ENCODE measurements at places on chromosomes 1 and 21.

DNA sequence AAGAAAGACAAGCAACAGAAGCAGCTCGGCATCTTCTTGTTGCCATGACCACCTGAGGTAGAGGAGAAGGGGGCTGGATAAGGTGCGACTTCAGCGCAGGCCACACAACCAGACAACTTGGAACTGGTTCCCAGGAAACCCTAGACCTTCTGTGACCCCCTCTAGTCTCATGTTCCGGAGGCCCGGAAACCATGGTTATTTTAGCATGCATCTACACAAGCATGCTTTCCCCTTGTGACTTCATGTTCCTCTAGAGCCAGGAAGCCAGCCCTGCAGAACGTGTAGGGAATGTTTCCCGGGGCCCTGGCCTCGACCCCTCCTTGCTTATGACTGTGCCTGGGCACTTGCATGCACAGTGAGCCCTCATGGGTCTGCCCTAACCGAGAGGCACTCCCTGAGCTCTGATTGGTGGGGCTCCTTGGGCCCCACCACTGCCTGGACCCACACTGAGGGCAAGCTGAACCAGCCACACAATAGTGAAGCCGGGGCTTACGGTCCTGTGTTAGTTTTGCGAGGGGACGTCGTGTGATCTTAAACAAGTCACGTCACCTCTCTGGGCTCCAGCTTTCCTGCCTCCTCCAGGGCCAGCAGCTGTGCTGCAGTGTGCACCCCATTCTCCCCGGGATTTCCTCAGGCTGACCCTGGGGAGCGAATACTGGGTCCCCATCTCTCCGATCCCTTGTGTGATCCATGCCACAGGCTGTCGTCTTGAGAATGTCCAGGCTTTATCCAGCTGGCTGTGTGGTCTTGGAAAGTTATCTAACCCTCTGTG is 12.0 kb upstream of the MX2 start:
- no peak for DNase-seq

- DNase-seq = no peak
Measured at GRCh38 chr1:11752359-11753088, 9.5 kb upstream of the C1orf167 start.

DNA sequence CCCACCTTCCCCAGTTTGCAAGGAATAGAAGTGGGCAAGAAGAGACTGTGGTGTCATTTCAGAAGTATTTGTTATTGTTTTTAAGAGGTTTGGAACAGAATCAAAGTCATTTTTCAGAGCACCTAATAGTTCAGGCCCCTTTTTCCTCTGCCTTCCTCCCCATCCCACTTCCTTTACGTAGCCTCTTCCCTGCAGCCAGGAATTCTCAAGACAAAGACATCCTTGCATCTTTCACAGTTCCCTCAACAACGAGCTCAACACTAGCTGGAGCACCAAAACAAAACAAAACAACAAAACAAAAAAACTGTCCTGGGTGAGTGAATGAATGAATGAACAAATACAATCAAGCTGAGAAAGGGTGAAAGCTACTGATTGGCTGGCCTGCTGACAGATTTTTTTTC is 7.0 kb downstream of the PALMD start:
- DNase-seq = no peak

- no peak for DNase-seq
Measured at GRCh38 chr1:44073528-44073927, 42.3 kb upstream of the SLC6A9 start.

DNA sequence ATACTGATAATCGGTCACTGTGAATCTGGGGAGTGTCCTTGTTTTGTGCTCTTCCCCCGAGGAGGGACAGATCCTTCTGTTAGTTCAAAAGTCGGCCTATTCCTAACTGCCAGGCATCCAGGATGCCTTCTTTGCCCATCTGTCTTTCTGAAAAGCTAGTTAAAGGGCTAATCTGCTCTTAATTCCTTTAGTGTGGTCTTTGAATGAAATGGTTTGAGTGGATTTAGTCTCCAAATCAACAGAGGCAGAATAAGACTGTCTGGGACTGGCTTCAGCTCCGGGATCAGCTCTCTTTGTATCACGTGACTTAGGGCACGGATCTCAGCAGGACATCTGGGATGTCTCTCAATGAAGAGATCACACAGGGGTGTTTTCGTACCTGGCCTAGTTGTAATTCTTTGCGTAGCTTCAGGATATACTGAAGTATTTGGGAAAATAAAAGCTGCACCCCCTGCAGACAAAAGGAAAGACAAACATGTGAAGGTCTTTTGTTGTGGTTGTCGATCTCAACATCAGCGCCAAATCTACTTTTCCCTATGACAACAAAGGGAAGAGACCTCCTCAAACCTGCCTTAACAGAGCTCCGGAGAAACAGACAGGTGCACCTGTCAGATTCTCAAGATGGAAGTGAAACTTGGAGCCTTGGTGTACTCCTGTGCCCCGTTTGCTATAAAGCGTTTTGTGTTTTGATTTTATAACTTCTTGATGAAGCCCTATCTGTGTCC is 97.9 kb downstream of the ERG start:
- no peak for DNase-seq

DNA sequence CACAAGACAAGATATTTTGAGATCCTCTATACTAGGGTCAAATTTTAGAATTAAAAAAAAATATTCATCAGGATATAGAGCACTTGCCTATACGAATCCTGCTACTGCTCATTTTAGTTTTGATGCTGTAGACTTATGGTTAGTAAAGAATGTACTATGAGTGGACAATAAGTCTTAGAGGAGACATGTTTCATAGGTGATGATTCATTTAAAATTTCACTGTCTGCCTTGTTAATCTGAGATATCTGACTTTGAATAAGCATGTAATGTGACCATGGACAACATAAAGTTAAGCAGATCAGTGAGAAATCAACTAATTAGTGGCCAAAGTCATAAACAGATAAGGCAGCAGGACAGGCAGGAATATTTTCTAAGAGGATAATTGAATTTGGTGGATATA is 106.8 kb upstream of the HP1BP3 start:
- DNase-seq = no peak

DNA sequence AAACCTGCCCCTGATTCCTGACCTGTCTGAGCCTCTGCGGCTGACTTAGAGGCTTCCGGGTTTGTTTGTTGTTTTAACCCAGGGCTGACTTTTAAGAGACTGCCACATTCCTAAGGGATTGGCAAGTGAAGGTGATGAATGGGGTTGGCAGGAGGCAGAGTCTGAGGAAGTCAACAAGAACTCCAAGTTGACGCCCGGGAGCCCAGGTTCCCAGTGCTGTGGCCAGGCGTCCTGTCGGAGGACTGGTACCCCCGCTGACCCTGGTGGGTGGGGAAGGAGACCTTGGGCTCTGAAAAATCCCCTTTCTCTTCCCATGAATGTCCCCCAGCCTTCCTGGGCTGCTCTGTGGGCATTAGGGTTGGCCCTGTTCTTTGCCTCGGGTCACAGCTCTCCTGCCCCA is 19.7 kb upstream of the EPS8L3 start:
- DNase-seq = no peak

DNA sequence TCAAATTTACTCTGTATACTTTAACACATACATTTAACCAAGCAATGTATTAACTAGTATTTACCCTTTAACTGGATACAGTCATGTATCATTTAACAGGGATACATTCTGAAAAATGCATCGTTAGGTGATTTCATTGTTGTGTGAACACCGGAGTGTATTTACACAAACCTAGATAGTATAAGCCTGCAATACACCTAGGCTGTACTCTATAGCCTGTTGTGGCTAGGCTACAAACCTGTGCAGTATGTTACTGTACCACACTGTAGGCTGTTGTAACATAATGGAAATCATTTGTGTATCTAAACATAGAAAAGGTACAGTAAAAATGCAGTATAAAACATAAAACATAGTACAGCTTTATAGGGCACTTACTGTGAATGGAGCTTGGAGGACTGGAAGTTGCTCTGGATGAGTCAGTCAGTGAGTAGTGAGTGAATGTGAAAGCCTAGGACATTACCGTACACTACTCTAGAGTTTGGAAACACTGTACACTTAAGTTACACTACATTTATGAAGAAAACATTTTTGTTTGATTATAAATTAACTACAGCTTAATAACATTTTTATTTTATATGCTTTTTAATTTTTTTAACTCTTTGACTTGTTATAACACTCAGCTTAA is 21.3 kb downstream of the RGS4 start:
- no peak for DNase-seq

DNA sequence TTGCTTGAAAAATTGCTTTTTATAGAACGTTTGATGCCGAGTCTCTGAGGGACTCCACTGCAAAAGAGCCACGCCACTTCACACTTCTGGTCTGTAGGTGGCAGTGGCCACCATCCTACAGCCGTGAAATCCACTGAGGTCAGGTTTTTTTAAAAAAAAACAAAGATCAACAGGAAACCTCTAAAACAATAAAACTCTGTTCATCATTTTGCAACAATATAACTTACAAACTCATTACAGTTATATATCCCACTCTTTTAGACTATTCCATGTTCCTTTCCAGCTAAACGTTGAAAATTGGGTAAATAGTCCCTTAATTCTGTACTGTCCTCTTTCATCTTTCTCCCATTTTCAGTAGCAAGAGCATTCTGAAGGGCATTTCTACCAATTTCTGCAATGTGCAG is 64.6 kb upstream of the FMN2 start:
- DNase-seq = no peak

- DNase-seq = no peak
Measured at GRCh38 chr1:17653728-17654351, 101.3 kb upstream of the ACTL8 start.

DNA sequence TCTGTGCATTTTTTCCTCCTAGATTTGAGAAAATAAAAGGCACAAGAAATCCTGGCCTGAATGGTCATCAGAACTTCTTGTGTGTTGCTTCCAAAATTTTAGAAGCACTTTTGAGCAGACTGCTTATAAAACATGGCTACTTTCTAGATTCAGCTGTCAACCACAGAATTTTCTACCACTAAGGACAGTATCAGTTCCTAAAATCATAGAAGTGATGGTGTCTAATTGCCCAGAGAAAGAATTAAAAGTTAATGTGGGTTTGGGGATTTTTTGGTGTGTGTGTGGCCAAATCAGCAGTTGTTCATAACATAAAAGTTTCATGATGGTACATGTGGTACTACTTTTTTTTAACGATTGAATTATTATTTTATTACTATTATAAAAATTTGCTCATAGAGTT is 171.4 kb upstream of the SNX7 start:
- DNase-seq = no peak

- DNase-seq = no peak
Measured at GRCh38 chr1:215215846-215216245, 133.3 kb downstream of the KCNK2 start.

- DNase-seq = no peak
Measured at GRCh38 chr1:101781201-101781831, 215.4 kb downstream of the OLFM3 start.

DNA sequence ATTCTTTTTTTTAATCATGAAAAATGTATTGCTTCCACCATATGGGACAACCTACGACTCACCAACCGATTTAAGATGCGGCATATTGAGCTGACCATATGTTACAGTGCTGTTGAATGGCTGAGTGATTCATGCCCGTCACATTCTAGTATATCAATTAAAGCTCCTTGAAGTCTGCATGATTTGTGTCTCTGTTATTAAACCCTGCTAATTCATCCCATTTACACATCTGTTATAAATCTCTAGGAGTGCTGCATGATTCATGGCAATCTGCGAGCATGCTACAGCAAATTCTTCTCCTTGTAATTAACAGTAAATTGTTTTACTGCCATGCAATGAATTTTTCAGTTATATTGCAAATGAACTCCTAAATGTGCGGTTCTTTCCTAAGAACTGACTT is 239.8 kb downstream of the USH2A start:
- DNase-seq = no peak

DNA sequence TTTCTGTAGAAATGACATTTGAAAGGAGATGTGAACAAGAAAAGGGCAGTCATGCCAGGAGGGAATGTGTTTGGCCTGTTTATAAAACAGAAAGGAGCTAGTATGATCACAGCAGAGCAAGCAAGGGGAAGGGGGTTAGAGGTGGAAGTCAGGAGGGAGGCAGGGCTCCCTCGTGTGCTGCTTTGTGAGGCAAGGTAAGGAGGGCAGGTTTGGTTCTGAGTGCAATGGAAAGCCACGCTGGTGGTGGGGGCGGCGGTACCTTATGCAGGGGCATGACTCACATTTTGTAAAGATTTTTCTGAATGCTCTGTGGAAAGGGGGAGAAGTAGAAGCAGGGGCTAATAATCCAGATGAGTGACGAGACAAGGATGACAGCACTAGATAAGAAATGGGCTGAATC is 197.5 kb upstream of the C8B start:
- no peak for DNase-seq

DNA sequence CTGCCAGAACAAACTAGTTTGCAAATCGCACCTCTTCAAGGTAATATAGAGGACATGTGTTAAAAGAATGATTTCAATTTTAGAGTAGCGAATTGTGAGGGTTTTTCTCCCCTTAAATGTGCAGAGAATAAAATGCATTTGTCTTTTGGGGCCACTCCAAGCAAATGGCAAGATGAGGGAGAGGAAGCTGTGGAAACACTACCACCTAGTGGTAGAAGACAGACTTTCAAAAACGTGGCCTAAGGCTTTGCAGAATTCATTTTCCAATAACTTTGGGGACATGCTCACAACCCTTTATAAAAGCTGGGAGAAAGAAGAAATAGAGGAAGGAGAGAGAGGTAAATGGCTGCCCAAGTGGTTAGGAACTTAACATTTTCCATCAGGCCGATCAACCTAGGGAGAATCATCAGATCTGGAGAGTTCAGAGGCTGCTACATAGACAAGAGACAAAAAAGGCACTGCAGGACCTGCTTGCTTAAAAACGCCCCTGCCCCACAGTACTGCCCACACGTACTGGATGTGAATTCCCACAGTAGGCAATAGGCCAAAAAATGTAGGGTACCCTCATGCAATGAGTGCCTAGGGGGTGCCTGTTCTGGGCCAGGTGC is 15.7 kb upstream of the RCAN1 start:
- peak; percentile 64 for DNase-seq

- DNase-seq = no peak
Measured at GRCh38 chr1:64122588-64122987, 80.8 kb upstream of the UBE2U start.

Data from CD4-positive, alpha-beta T cell treated with Interleukin-10 for 1 hour (primary cell).